ENCODE measurements at places on chromosomes 1 and 21.

DNA sequence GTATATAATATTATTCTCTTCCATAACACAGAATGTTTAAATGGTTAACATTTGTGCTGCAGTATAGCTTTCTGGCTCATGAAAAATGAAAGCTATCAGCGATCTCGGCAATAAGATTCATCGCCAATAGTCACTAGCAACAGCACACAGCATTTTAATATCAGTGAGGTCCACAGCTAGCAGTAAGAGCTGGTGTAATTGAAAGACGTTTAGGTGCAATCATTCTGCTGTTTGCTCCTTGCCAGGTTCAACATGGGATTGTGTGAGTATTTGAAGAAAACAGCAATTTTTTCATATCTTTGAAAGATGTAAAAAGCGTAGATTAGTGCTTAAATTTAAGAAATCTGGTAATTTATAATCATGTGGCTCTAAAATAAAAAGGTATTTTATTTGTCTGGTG, 20.1 kb downstream of the PRKACB start:
- no peak for DNase-seq

DNA sequence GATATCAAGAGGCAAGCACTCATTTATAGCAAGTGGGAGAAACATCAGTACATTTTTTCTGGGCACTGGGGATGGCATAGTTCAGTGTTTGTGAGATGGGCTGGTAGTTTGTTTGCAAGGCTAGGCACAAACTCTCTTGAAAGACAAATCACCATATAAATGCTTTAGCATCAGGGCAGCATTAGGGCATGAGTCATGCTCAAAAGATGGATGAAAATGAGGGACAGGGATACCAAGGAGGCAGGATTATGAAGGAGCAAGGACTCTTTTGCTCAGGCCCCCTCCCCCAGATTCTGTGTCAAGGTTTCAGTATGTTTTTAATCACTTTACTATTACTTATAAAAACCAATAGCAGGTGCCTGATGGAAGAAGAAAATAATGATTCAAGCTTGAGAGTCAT, 43.9 kb upstream of the CAMK1G start:
- no peak for DNase-seq

GRCh38 chr1:25112400-25112799, 119.9 kb downstream of the SYF2 start:
- DNase-seq: no peak

DNA sequence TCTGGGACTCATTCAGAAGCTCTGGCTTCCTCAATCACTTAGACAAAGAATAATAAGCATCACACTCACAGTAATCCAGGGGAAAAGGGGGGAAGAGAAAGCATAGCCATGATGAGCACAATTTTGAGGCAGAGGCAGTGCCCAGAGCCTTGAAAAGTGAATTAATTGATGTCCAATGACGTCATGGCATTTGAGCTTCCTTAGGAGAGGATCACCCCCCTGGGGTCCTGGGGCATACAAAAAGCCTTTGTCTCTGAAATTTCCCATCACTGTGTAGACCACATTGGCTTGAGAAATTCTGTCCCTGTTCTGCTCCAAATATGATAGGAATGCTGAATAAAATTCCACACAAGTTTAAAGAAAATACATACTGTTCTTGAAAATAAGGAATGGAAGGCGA, 84.3 kb upstream of the COA6 start:
- DNase-seq: no peak

- no peak for DNase-seq
Observed at GRCh38 chr1:106952776-106953175, 103.7 kb upstream of the PRMT6 start.

- no peak for DNase-seq
Observed at GRCh38 chr1:39088658-39089057, 62.5 kb downstream of the NDUFS5 start.

- peak; percentile 64 for DNase-seq
Observed at GRCh38 chr1:3457910-3458883, 3.7 kb downstream of the ARHGEF16 start.

DNA sequence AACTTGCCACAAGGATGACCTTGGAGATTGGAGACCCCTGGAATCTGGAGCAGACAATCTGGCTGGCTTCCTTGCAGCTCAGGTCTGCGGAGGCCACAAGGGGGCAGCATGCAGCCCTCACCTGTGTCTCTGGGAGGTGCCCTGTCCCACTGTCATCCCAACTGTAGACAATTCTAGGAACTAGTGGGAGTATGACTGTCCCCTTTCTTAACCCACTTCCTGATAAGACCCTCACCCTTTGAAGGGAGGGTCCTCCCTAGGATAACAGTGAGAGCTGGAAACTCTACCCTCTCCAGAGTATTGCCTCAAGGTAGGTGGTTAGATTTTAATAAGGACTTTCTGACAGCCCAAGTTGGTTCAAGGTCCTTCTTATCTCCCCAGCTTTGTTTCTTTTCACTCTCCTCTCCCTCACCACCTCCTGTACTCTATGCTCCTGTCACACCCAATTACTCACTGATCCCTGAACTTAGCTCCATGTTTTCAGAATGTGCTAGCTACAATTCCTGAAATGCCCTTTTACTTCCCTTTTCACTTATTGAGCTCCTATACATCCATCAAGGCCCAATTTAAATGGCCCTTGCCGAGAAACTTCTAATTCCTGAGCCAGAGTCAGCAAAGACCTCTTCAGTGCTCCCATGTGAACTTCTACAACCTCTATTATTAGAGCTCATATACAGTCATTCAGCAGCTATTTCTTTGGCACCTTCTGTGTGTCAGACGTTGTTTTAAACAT, 9.2 kb upstream of the KCNQ4 start:
- no peak for DNase-seq

- no peak for DNase-seq
Observed at GRCh38 chr21:39675993-39676661, 63.4 kb downstream of the B3GALT5 start.

- no peak for DNase-seq
Observed at GRCh38 chr21:45629046-45629981, 14.2 kb upstream of the PCBP3 start.

- no peak for DNase-seq
Observed at GRCh38 chr1:21497466-21498061, 11.7 kb upstream of the ALPL start.

DNA sequence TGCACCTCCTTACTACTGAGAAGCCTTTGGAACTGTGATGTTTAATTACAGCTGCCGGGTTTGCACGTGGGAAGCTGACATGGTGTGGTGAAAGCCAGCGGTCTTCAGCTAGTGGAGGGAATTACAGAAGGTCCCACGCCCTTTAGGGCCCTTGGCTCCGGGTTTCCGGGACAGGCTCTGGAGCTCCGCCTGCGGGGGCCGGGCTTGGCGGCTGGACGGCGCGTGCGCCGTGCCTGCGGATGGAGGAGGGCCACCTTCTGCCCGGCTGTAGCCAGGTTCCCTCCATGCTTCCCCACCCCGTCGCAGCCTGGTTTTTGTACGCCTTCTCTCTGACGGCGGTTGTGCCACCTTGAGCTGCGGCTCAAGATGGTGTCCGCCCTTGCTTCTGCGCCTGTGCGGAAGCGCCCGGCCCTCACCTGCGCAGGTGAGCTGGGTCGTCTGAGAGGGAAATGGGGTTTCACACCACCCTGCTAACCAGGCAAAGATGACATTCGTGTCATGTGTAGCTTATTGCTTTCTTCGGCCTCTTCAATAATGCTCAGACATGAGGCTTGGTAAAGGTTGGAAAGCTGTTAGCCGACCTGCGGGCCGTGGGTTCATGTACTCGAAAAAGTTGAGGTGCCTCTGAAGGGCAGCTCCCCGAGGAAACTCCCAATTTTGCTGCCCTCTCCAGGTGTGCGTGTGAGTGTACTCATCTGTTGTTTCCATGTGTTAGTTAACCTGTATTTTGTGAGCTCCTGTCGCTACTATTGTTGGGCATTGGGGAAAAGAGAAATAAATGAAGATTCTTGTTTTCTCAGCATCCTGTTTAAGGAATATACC, 36.6 kb upstream of the OPRD1 start:
- no peak for DNase-seq

- no peak for DNase-seq
Observed at GRCh38 chr1:21647431-21648351, 21.5 kb downstream of the RAP1GAP start.

DNA sequence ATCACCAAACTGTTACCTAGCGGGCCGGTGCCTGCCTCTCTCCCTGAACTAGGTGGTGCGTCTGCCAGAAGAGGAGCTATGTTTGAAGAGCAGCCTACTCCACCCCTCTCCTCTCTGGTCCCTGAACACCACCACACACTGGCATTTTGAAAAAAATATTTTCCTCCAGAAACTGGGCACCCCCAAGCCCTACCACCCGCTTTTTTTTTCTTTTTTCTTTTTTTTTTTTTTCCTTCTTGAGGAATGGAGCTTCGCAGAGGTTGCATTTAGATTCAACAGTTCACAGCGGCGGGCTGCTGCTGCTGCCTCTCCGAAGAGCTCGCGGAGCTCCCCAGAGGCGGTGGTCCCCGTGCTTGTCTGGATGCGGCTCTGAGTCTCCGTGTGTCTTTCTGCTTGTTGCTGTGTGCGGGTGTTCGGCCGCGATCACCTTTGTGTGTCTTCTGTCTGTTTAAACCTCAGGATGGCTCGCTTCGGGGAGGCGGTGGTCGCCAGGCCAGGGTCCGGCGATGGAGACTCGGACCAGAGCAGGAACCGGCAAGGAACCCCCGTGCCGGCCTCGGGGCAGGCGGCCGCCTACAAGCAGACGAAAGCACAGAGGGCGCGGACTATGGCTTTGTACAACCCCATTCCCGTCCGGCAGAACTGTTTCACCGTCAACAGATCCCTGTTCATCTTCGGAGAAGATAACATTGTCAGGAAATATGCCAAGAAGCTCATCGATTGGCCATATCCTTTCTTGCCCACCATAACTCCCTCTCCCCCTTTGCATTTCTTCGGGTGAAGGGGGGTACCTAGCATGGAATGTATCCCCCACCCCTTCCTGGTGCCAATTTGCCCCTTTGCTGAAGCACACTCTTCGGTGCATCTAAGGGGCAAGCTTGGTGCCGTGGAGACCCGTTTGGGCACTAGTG, at the start of gene CACNA1E:
TSS of gene CACNA1E (plus strand) at position 233 of the 911 bp plus-strand sequence. CDS start at position 461, 228 bp downstream.
- DNase-seq: no peak

DNA sequence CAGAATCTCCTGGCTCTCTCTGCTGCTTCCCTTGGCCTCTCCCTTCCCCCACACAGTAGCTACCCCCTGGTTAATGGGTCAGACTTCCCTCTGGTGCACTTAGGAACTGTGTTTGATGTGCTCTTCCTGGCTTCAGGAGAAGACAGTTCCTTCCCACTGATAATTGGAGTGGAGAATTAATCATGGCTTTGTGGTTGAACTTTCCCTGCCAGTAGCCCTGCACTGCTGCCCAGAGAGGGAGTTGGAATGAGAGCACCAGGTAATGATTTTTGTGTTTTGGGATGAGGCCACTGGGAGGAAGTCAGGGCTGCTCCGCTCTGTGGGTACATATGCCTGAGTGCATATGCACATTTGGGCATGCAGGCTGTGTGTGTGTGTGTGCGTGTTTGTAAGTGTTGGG, 39.7 kb upstream of the PADI2 start:
- no peak for DNase-seq

- DNase-seq: no peak
Observed at GRCh38 chr1:70667494-70668170, 256.6 kb downstream of the CTH start.

- DNase-seq: no peak
Observed at GRCh38 chr1:71046891-71047634, 553 bp downstream of the PTGER3 start.

DNA sequence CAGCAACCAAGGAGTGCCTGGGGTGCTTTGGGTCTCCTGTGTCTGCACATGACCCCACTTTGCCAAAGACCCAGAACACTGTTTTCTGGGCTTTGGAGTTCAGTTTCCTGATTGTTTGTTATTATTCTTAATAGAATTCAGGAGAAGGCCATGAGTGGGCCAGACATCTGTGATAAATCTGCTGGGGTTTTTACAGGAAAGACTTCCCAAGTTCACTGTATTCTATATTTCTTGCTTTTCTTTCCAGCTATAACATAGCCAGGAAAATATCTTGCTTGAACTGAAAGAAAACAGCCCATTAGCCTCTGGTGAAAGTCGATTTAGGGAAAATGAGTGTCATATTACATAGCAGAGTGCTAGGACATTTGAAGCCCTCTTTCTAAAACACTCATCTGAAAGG, 345.1 kb upstream of the USP24 start:
- no peak for DNase-seq

GRCh38 chr1:115506924-115507589, 134.7 kb upstream of the VANGL1 start:
- DNase-seq: no peak

GRCh38 chr1:201191653-201192260, 1.1 kb downstream of the IGFN1 start:
- no peak for DNase-seq

DNA sequence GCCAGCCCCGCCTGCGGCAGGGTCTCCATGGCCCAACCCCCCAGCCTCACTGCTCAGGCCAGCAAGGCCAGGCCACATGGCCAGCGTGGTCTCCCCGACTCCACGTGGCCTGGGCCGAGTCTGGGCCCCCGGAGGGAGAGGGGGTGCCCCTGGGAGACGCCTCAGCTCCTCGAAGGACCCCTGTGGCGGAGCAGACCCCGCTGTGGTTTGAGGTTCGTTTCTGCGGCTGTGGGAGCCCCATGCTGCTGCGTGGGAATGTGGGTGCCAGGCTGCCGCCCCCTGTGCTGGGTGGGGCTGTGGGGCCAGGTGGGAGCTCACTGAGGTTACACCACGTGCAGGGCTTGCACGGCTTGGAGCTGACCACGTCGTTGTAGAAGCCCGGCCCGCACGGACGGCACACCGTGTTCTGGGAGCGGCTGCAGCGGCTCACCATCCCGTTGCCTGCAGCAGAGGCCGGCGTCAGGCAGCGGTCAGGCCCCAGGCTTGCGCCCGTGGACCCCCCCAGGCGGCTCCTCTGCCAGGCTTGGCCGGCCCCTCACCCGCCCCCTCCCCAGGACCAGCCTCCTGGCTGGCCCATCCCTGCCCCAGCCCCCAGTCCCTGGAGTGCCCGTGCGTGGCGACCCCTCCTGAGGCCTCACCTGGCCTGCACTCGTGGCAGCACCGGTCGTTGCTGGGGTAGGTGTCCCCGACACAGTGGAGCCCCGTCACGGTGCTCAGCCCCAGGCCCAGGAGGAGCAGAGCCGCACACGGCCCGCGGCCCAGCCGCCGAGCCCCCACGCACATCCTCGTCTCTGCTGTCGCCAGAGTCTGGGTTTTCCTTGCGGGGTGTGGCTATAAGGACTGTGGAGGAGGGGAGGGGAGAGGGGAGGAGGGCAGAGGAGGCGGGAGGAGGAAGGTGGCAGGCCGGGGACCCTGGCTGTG, at the start of gene TNFRSF4:
TSS of gene TNFRSF4 (minus strand) at position 809 of the 921 bp plus-strand sequence. CDS start at position 783, 26 bp downstream.
- DNase-seq: no peak

DNA sequence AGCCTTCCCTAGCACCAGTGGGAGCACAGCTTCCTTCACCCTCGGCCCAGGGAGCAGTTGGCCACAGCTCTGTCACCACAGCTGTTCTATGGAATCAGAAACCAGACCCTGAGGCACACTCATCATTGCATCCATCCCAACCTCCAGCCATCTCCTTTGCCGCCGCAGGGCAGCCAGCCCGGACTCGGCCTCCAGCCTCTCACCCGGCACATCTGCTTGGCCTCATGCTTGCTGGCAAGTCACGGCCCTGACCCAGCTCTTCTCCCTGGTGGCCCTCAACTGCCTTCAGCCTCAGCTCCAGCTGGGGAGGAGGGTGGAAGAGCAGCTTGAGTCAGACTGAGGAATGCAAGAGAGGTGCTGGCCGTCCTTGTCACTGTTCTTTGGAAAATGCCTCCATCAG, 59.8 kb downstream of the TOR1AIP2 start:
- DNase-seq: no peak

- no peak for DNase-seq
Observed at GRCh38 chr1:201460814-201461644, 8.0 kb downstream of the PHLDA3 start.

- no peak for DNase-seq
Observed at GRCh38 chr1:54070171-54070837, 16.9 kb downstream of the TCEANC2 start.

- DNase-seq: no peak
Observed at GRCh38 chr1:208179263-208179816, 64.8 kb downstream of the PLXNA2 start.

All from amygdala (tissue), 56 donors.